Left lung (tissue), 14 donors: ENCODE measurements at places on chromosomes 2 and 18. TPM values are rescaled to one million over a fixed set of nuclear protein-coding genes. Genes with fewer than 3 reads are reported as not detected.

DNA sequence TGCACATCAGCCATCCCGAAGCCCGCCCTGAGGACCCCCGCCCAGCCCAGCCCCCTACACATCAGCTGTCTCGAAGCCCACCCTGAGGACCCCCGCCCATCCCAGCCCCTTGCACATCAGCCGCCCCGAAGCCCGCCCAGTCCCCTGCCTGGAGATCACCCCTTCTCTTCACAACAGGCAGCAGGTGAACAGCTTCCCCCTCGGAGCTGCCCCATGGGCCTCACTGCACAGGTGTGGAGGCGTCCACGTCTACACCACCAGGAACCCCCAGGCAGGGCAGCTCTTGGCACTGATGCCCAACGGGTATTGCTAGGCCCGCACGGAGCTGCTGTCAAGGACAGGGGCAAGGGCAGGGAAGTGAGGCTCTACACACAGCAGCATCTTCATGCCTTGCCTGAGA, 137.6 kb downstream of the HDAC4 start:
- DNase-seq = no peak

GRCh38 chr2:227870710-227871374, 589 bp upstream of the DAW1 start:
- no peak for DNase-seq

DNA sequence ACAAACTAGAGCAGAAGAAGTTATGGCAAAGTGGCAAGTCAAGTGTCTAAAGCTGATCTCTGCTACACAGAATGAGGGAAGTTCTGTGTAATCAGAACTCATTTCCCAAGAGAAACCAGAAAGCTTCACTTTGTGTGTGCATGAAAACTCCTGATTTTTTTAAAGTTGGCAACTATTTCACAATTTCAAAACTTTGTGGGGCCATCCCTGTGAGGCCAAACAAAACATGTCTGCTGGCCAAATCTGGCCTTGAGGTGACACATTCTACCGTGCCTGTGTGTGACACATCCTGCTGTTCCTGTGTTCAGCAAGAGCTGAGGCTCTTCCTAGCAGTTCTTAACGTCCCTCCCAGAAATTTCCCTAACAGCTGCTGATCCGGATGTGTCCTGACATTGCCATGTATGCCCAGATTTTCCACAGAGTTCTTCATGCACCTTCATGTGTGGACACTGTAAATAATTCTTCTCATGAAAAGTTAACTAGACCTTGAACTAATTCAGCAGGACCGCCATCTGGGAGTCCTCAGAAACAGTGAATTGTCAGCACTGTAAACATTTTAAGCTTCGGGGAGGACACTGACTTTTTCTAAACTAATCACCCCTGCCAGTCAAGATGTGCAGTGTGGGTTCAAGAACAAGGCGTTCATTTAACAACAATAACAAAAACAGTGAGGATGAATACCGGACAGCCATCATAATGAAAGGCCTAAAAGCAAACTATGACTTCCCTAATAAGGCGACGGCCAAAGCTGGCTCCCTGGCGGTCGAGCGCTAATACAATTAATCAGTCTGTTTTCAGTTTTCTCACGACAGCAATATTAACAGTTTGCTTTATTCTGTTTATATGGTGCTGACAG, 99.0 kb downstream of the PLEKHM3 start:
- DNase-seq = peak; percentile 43

DNA sequence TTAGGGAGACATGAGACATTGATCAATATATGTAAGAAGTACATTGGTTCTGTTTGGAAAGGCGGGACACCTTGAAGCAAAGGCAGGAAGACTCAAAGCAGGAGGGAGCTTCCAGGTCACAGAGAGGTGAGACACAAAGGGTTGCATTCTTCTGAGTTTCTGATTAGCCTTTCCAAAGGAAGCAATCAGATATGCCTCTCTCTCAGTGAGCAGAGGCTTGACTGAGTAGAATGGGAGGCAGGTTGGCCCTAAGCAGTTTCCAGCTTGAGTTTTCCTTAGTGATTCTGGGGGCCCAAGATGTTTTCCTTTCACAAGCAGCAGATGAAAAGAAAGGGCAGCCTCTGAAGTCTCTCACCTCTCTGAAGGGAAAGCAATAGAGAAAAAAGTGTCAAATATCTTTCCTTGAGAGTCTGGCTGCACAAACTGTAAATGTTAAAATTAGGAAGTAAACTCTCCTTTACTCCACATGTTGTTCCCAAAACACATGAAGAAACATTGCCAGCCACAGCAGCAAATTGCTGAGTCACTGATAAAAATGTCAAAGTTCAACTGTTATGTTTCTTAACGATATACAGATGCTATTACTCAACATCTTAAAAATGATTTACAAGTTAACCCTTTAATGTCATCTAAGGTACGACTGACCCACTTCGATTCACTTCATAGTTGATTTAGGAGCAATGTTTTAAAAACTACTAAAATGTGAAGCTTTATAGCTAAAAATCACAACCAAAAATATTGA, 40.3 kb downstream of the CYB5A start:
- no peak for DNase-seq

- no peak for DNase-seq
These were observed 36.7 kb downstream of the RMC1 start for GRCh38 chr18:23539911-23540525.

DNA sequence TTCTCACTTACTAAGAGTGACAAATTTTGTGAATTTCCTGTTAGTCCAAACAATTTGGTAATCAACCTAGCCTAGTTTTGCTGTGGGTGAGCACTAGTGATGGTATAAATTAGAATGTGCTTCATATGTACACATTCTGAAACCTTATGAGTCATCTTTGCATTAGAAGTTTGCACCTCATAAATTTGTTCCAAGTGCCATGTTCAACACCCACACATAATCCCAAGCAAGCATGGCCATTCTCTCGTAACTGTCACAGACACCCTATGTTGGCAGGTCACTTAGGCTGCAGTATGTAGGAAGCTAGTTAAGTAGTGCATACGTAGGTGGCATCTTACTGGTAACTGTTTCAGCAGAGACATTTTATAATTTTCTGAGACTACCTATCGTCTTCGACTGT, 46.9 kb downstream of the NAB1 start:
- no peak for DNase-seq

DNA sequence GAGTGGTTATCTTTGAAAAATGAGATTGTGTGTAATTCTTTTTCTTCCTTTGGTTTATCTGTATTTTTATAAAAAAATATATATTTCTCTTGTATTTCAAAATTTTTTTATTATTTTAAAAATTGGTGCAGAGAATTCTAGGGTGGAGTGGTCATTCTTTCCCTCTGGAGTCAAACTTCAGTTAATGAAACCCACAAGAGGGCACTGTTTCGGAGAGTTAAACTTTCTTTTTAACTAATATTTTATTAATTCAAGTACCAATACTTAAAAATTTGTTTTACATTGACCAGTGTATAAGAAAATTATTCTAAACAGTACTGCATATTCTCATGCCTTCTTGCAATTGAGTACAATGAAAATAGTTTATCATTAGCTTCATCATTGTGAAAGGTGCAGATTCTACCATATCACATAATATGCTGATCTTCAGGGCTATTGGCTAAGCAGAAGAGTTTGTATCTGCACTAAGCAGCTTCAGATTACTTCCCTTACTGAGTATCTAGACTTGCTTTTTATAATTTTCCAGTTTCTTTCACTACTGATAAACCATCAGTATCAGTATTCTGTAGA, 50.1 kb downstream of the HS1BP3 start:
- DNase-seq = no peak

DNA sequence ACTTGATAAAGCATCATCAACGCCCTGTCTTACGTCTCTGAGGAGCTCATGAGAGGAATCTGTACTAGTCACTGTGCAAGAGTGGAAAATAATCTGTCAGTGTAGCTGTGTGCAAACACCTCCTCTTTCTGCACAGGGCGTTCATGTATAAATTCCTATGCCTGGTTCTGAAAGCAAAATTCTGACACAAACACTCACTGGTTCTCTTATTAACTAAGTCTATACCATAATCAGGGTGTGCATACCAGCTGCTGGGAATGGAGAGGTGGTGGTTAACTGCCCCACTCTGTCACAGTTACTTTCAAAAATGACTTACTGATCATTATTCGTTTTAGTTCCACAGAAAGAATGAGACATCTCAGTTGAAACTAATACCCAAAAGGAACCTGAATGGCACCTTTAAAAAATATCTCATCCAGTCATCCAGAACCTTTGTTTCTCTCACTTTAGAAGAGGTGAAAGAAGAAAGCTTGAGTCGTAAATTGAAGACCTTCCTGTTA, 35.7 kb downstream of the STK39 start:
- no peak for DNase-seq

ARHGEF33 gene
- total RNA-seq = 0.82 TPM

DPYSL5 gene
- not detected for total RNA-seq

SOWAHC gene
- total RNA-seq = 11.2 TPM
